Vagina (tissue), 2 donors: ENCODE measurements at places on chromosomes 12 and 14. TPM values are rescaled to one million over a fixed set of nuclear protein-coding genes. Genes with fewer than 3 reads are reported as not detected.

Gene OTX2
- not detected for total RNA-seq

Gene SRGAP1
- 7.4 TPM for total RNA-seq

Gene LYZ
- total RNA-seq = 15.2 TPM

Gene C14orf132
- 12.0 TPM for total RNA-seq

Gene SLC8A3
- total RNA-seq = 0.49 TPM

Gene KRT75
- total RNA-seq = not detected

Gene LPAR5
- total RNA-seq = 7.4 TPM

Gene SLC10A1
- not detected for total RNA-seq

Gene CIT
- total RNA-seq = 20.6 TPM

Gene KRT77
- 2.5 TPM for total RNA-seq

Gene SLC6A12
- not detected for total RNA-seq

Gene OTOGL
- under 0.01 TPM for total RNA-seq

Gene BICD1
- 19.6 TPM for total RNA-seq

Gene TCL1B
- not detected for total RNA-seq

Gene MYF6
- not detected for total RNA-seq

Gene RIPK3
- 10.1 TPM for total RNA-seq

Gene SERPINA4
- not detected for total RNA-seq

Gene RASAL1
- 11.0 TPM for total RNA-seq

Gene POTEG
- total RNA-seq = not detected
